NCI-H1436 (cell line): ENCODE measurements at places on chromosomes 12 and 14.
A peak's percentile ranks its signal among the peaks of the same experiment; 100 is the strongest.

DNA sequence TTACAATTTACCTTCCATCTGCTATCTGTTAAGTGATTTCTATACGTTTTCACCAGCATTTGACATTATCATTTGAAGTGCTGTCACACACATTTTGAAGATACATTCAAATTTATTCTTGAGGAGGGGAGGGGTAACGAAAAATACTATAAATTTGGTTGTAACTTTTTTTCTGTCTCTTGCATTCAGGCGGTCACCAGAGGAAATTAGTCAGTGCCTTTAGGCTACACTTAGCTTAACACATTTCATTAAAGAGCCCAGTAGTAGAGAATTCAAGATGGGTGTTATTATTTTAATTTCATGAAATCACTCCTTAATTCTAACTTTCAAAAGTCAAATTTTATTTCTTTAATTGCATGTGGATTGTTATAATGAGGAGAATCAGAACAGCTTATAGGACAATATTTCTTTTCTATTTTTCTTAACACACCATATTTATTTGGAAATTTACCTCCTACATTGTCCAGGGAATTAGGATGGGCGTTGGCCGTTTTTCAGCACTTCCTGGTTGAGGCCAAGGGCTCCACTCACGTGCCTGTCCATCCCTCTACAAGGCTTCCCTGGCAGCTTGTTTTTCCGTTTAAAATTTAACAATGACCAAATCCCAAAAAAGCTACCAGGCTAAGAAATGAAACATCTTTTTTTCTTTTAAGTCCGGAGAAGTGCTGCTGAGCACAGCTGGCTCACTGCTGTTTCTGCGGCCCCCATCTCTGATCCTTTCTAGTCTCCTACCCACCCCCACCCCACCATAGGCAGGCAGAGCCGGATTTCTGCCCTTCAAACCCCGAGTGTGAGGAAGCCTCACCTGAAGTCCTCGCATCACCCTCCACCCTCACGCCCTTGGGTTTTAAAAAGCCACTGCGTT is 1.1 kb upstream of the FAR2 start:
- no peak for DNase-seq

- no peak for DNase-seq
Observed at GRCh38 chr14:61470261-61470960, 149.0 kb downstream of the PRKCH start.

GRCh38 chr12:3928538-3929184 is 55.5 kb upstream of the PARP11 start:
- no peak for DNase-seq

- no peak for DNase-seq
Observed at GRCh38 chr14:91349481-91350074, 68.0 kb downstream of the CCDC88C start.

GRCh38 chr12:97456571-97457188 is 5.9 kb upstream of the RMST start:
- DNase-seq = no peak

- no peak for DNase-seq
Observed at GRCh38 chr12:12642916-12643315, 31.2 kb downstream of the CREBL2 start.

DNA sequence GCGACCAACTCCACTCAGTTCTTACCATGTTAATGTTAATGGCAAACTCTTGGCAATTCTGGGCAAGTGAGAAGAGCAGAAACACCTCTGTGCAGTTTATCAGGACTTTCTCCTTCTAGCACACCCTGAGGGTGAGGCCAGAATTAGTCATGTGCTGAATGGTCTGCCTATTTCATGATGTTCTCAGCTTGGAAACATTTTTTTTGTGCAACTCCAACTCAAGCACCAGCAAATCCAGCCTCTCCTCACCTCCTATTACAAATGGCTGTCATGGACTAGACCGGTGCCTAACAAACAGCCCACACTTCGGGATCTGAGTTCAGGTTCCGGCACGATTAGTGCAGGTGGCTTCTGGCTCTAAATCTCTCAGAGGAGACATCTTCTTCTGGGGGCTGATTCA is 246.0 kb downstream of the ZFP36L1 start:
- no peak for DNase-seq

DNA sequence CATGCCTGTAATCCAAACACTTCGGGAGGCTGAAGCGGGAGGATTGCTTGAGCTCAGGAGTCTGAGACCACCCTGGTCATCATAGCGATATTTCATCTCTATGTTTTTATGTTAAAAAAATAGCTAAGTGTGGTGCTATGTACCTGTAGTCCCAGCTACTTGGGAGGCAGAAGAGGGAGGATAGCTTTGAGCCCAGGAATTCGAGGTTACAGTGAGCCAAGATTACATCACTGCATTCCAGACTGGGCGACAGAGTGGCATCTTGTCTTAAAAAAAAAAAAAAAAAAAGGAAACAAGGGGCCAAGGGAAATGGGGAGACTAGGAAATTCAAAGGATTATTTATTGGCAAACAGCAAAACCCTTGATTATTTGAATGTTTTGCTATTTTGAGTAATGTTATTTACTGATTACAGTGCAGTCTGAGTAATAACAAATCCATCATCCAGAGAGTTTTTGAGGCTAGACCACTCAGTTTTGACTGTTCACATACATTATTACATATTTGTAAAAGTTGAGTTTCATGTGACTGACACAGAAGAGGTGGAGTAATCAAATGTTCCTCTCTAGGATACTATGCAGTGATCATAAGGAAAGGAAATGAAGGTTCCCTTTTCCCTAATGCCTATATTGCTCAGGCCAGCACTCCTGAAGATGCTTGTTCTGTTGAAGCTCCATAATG is 40.8 kb downstream of the PRKCH start:
- DNase-seq = no peak

DNA sequence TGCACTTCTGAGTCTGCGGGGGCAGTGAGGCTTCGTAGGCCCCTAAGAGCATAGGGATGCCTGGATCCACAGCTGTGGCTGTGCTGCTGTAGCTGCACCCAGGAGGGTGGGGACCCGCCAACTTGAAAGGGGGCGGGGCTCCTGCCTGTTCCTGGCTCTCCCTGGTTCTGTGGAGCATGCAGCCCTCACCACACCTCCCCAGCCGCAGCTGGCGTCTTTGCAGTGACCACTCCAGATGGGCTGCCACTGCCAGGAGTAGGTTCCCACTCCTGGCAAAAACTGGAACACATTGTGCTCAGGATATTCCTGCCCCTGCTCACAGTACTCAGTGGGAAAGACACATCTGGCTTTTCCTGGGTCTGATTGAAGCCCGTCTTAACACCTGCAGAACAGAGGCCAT is 35.8 kb downstream of the TIMELESS start:
- no peak for DNase-seq

- DNase-seq = no peak
Observed at GRCh38 chr14:39025810-39026627, 77.0 kb downstream of the SEC23A start.

DNA sequence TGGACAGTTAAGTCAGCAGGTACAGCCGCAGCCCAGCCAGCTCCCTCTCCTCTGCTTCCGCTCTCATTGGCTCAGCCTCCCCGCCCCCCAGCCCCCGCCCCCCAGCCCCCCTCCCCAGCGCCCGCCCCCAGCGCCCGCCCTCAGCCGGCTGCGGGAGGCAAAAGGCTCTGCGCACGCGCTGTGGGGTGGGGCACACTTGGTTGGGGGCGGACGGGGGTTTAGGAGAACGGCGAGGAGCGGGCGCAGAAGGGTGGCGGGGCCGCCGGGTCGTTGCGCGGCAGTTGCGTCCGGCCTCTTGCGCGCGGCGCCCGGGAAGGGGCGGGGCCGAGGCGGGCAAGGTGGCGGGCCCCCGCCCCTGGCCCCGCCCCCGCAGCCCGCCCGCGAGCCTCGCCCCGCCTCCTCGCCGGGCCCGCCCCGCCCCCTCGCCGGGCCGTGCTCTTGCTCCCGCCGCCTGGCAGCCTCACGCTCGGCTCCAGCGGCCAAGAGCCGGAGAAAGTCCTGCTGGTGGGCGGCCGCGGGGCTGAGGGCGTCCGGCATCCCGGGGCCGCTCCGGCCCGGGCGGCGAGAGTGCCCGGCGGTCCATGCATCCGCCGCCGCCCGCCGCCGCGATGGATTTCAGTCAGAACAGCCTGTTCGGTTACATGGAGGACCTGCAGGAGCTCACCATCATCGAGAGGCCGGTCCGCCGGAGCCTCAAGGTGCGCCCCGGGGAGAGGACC is at the start of gene PPP4R4:
TSS of gene PPP4R4 (plus strand) at position 438 of the 719 bp plus-strand sequence. CDS start at position 582, 144 bp downstream.
- DNase-seq = peak; percentile 88

- no peak for DNase-seq
Observed at GRCh38 chr12:90287585-90287984, 578.9 kb upstream of the ATP2B1 start.

GRCh38 chr14:86357876-86358275 is 827.9 kb downstream of the FLRT2 start:
- peak; percentile 68 for DNase-seq

DNA sequence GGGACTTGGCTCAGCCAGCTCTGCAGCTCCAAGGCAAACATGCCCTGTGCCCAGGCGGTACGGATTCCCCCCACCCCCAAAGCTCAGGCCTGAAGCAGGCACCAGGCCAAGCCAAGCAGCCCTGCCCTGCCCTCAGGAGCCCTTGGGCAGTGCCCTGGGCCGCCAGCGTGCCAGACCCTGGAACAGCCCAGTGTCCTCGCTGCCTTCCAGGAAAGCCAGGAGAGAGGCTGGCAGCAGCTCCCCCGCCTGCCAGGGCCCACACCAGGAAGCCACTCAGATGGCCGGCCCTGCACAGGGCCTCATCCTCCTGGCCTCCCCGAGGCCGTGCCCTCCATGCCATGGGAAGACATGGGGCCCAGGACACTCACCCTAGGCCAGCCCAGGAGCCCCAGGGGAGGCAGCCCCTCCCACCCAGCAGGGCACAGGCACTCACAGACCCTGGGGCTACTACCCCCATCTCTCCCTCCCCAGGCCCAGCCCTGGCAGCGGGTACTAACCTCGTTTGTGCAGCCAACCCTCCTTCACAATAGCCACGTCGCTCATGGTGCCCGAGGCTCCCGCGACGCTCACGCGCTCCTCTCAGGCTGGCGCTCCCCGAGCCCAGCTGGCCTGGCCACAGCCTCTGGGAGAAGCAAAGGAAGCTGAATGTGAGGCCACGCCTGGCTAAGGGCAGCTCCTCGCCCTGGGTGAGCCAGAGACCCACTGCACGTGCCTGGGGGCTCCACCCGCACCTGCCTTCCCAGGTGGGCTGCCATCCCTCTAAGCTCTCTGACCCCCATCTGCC is 3.3 kb downstream of the AKT1 start:
- no peak for DNase-seq

DNA sequence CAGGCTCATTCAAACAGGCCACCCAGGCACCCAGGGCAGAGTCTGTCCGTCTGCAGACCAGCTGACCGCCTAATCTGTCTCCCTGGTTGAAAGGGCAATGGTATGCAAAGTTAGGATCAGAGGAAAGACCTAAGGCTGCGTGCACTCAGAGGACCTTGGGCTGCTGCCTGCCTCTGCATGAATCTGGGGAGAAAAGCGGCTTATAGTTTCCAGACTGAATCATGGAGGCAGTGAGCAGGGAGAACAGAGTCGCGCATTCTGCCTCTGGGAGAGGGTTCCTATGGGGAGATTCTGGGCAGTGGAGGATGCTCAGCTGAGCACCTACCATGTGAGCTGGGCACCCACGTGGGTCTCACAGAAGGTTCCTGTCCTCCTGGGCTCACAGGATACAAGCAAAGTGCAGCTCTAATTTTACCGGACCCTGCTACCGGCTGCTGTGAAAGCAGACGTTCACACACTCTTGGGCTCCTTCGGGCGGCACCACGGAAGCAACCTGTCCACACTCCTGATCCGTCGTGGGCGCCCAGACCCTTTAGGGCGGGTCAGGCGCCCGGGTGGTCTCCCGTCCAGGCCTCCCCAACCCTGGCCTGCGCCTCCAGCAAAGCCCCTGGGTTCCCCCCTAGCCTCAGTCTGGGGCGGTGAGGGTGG is 772 bp downstream of the SCARB1 start:
- no peak for DNase-seq
